CD4-positive, alpha-beta T cell (primary cell): ENCODE measurements at places on chromosomes 3 and 15.

DNA sequence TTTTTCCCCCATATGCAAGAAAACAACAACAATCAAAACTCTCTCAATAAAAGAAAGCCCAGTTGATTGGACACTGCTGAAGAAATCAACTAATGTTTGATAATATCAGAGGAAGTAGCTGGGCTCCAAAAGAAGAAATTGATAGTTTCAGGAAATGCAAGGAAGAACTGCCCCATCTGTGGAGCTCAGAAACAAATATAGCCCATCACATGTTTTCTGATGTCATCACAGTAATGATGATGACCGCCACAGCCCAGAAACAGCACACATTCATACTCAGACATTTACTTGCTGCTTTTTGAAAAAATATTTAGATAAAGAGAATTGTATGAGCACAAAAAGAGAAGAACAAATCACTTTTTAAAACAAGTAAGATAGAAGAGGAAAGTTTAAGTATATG is 67.6 kb downstream of the GOLIM4 start:
- H3K27me3 ChIP-seq, result no peaks in the 10 kb centered on the region
- no peak overlapping the region for H3K4me3 ChIP-seq
- no peaks in the 10 kb centered on the region for H3K36me3 ChIP-seq
- H3K4me1 ChIP-seq, result no peaks in the 10 kb centered on the region
- DNase-seq, result no peak

GRCh38 chr15:77764095-77764494 is 131.4 kb upstream of the LINGO1 start:
- H3K27ac ChIP-seq, result no peak overlapping the region
- peaks cover 5% of the 10 kb centered on the region for H3K27me3 ChIP-seq
- no peaks in the 10 kb centered on the region for H3K4me1 ChIP-seq

DNA sequence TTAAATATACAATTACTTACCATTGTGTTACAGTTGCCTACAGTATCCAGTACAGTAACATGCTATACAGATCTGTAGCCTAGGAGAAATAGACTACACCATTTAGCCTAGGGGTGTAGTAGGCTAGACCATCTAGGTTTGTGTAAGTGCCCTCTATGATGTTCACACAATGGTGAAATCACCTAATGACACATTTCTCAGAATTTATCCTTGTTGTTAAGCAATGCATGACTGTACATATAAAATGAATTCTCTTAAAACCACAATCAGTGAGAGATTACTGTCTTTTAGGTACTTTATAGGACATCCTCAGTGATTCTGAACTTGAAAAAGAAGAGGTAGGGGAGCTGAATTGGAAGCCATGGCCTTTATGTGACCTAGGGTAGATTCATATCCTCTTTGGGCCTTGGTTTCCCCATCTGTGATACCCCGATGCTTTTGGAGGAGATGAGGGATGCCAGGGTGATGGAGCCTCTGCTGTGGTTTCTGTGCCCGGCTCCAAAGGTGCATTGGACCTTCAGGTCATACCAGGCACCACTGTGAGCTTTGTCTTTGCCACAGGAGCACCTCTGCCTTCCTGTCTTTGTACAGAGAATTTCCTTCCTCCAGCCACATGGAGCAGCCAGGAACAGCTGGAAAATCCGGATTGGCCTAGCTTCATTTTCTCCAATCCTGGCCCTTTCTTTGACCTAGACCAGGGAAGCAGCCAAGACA is 51.9 kb upstream of the FLNB start:
- no peaks in the 10 kb centered on the region for H3K36me3 ChIP-seq
- peaks cover 6% of the 10 kb centered on the region for H3K4me1 ChIP-seq
- H3K27ac ChIP-seq, result no peak overlapping the region
- H3K27me3 ChIP-seq, result no peaks in the 10 kb centered on the region

DNA sequence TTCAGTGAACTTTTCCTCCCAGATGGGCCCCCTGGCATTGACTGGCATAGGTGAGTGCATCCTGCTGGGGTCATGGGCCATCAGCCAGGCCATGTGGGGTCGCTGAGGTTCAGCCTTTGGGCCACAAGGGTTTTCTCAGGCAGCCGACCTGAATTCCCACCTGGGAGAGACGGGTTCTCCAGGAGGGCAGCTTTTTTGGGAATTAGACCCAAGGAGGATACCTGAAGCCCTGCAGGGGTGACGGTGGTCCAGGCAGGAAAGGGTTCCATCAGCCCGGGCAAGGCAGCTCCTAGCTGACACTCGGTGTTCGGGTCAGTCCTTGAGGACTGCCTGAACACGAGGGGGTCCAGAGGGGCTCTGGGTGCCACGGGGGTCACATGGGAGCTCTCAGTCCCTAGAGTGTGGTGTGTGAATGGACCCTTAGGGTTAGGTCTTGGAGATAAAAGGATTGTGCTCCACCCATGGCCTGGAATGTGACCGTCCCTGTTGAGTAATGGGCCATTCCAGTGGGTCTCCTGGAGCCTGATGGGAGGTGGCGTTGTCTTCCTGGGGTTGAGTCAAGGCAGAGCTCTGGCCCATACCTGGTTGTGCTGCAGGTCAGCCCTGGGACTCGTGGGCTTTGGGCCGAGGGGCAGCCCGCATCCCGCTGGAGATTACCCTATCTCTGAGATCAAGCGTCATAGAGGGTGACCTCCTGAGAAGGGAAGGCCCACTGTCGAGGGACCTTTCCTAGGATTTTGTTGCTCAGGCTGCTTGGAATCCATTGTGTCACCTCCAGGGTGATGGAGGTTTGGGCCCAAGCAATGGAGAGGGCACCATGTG is 192.8 kb downstream of the UBE3A start:
- no peaks in the 10 kb centered on the region for H3K36me3 ChIP-seq
- H3K4me1 ChIP-seq, result no peaks in the 10 kb centered on the region
- H3K4me3 ChIP-seq, result no peak overlapping the region
- no peaks in the 10 kb centered on the region for H3K27me3 ChIP-seq
- H3K27ac ChIP-seq, result no peak overlapping the region
- DNase-seq, result no peak

- no peaks in the 10 kb centered on the region for H3K36me3 ChIP-seq
- H3K4me3 ChIP-seq, result no peak overlapping the region
- H3K27me3 ChIP-seq, result peaks cover under 1% of the 10 kb centered on the region
- no peak overlapping the region for H3K27ac ChIP-seq
- no peak for DNase-seq
- H3K4me1 ChIP-seq, result no peaks in the 10 kb centered on the region
Measured at GRCh38 chr3:9141928-9142289, 107.5 kb downstream of the SRGAP3 start.

GRCh38 chr15:22861161-22861560 is 22.7 kb downstream of the NIPA2 start:
- no peak overlapping the region for H3K27ac ChIP-seq
- H3K4me1 ChIP-seq, result no peaks in the 10 kb centered on the region
- no peak overlapping the region for H3K4me3 ChIP-seq
- no peaks in the 10 kb centered on the region for H3K27me3 ChIP-seq
- H3K36me3 ChIP-seq, result peaks cover 66% of the 10 kb centered on the region

DNA sequence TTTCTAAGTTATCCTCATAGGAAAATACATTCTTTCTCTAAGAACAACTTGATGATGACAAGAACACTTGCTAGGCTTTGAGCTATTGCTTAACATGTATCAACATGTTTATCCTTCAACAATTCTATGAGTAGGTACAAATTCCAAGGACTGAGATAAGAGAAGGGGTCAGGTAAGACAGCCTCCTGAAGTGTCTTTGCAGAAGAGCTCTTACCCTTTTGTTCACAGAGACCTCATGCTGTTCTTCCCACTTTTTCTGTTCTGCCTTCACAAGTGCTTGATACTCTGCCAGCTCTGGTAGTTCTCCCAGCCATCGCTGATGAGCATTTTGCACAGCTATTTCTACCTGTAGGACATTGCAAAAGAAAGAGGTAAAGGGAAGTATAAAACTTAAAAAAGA is 50.9 kb downstream of the CEP152 start:
- H3K36me3 ChIP-seq, result peaks cover 23% of the 10 kb centered on the region
- H3K27me3 ChIP-seq, result no peaks in the 10 kb centered on the region
- H3K27ac ChIP-seq, result no peak overlapping the region
- no peaks in the 10 kb centered on the region for H3K4me1 ChIP-seq
- DNase-seq, result no peak

DNA sequence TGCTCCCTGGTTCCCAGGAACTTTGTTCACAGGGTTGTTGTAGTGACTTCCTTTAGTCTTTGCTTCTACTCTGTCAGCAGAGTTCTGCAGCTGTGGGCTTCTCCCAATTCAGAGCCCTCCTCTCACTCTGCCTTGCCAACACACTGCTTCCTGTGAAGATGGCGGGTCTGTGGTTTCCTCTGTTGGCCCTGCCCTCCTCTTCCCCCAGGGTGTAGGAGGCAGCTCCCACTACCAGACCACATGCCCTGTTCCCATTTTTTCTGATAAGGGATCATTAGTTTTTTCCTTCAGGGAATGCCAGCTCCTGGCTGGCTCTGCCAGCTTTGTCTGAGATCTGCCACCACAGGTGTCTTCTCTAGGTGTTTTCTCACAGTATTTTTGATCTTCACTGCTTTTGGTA is 12.7 kb downstream of the SPSB4 start:
- no peak overlapping the region for H3K4me3 ChIP-seq
- H3K4me1 ChIP-seq, result no peaks in the 10 kb centered on the region
- no peak overlapping the region for H3K27ac ChIP-seq
- no peaks in the 10 kb centered on the region for H3K27me3 ChIP-seq
- DNase-seq, result no peak
- no peaks in the 10 kb centered on the region for H3K36me3 ChIP-seq
